Ureter (tissue), 1 donor: ENCODE measurements at places on chromosomes 3 and 15.

- DNase-seq: no peak
Observed at GRCh38 chr3:190338717-190339116, 16.5 kb upstream of the CLDN1 start.

GRCh38 chr3:122868322-122868721, 73.5 kb downstream of the SLC49A4 start:
- no peak for DNase-seq

- DNase-seq: no peak
Observed at GRCh38 chr15:58474741-58475323, 43.0 kb downstream of the LIPC start.

GRCh38 chr3:111846717-111847116, 12.3 kb upstream of the PHLDB2 start:
- no peak for DNase-seq

DNA sequence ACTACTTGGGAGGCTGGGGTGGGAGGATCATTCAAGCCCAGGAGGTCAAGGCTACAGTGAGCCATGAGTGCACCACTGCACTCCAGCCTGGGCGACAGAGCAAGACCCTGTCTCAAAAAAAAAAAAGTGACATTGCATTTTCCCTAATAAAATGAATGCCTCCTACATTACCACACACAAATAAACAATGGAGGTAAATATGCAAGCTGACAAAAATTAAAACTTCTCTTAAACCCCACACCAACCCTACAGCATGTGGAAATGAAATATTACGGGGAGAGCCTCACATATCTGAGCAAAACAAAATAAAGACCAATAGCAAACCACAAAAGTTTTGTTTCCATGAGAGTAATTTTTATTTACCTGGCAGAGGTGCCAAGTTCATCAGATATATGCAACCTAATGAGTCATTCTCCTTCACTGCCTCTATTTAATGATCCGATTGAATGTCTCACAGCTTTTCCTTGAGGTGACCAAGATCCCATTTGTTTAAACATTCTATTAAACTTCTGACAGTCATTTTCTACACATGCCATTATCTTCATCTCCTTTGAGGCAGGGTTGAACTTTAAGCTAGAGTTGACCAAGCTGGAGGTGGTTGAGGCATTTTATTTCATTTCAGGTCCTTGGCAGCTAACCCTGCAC, 9.4 kb upstream of the CAV3 start:
- no peak for DNase-seq

GRCh38 chr15:40501487-40501886, 30.7 kb downstream of the CHST14 start:
- no peak for DNase-seq

DNA sequence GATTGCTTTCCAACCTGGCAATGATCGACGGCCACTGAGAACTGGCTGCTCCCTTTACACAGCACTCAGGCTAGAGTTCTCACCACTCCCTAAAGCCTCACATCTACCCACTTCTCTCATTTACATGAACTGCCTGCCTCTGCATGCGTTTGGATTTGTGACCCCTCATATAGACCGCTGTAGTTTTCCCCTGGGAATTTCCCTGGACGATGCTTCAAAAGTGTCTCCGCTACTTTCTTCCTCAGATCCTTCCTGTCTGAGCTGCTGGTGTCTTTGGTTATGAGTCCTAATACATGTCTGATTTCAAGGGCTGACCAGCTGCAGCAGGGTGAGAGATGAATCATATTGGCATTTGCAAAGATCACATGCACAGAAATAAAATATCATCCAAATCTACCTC, 116.7 kb upstream of the ETV5 start:
- no peak for DNase-seq

DNA sequence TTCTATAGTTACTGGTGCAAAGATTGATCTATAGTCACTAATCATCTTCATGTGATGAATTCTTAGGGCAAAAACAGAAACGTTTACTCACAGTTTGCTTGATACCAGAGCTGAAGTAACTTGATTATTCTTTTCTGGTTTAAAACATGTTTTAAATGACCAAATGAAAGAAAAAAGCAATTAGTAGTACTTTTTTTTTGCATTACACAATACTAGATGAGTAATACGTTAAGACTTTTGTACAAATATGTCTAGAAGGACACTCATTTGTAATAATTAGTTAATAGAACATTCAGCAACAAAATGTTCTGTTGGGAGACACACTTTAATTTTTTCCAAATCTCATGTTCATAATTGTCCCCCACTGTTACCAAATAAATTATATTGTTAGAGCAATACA, 523.2 kb downstream of the SOX2 start:
- no peak for DNase-seq

DNA sequence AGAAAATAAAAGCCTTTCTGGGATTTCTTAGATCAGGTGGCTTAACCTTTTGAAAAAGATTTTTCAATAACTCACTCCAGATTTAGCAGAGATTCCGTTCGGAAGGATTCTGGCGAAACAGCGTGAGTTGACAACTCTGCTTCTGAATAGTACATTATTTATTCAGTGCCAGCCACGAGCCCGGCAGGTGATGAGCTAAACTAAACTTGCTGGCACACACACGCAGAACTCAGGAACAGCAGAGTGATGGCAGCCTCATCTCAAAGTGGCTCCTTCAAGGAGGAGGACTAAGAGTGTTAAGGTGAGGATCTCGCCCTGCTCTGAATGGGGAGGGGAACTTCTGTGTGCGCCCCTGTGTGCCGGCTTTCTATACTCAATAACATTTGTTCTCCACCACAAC, 114.3 kb downstream of the FAM43A start:
- DNase-seq: no peak

DNA sequence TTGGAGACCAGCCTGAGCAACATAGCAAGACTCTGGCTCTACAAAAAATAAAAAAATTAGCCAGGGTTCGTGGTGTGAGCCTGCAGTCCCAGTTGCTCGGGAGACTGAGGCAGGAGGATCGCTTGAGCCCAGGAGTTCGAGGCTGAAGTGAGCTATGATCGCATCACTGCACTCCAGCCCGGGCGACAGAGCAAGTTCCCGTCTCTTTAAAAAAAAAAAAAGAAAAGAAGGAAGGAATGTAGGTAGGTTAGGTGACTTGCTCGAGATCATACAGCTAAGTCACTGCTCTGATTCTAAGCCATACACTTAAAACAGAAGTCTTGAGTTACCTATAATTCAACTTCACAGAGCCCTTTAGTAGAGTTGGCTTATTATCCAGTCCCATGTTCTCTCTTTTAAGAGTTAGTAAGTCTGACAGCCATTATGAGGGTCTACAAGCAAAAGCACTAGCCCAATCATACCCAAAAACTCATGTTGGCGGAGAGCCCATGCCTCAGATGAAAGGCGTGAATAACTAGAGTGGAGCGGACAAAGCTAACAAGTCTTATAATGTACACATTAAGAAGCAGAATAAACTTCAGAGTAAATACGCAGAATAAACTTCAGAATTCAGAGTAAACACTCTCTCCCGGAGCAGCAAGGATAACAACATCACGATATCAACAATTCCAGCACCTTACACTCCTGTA, 768 bp downstream of the AAGAB start:
- no peak for DNase-seq

DNA sequence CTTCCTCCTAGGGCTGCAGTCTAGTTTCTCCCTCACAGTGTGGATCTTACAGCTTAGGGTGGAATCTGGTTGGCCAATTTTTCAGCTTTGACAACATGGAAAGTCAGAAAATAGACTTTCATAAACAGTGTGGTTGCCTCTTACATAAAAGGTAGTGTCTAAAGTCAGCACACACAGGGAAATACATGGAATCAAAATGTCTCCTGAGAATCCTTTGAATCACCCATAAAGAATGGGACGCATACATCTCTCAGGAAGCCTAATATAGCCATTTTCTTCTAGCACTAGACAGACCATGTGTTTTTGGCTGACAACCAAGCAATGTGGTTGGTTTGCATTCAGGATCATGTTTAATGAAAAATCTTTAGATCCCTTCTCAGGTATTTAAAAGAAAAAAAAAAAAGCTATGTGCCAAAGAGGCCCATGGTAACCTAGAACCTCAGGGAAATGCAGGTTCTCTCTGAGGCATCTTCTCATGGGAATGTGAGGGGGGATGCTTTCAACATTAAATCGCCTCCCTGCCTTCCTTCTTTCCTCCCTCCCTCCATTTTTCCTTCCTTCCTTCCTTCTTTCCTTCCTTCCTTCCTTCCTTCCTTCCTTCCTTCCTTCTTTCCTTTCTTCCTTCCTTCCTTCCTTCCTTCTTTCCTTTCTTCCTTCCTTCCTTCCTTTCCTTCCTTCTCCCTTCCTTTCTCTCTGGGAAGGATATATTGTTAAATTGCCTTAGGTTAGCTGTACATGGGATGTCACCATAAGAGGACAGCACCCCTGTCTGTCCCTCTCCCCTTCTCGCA, 34.3 kb upstream of the ZBTB38 start:
- DNase-seq: no peak

GRCh38 chr15:64938192-64938591, 26.5 kb downstream of the ANKDD1A start:
- DNase-seq: no peak

- no peak for DNase-seq
Observed at GRCh38 chr15:26866298-26867199, at the start of gene GABRA5. GABRA5 (plus strand) TSS chr15:26867062; CDS start chr15:26869249, 2,187 bp downstream.

DNA sequence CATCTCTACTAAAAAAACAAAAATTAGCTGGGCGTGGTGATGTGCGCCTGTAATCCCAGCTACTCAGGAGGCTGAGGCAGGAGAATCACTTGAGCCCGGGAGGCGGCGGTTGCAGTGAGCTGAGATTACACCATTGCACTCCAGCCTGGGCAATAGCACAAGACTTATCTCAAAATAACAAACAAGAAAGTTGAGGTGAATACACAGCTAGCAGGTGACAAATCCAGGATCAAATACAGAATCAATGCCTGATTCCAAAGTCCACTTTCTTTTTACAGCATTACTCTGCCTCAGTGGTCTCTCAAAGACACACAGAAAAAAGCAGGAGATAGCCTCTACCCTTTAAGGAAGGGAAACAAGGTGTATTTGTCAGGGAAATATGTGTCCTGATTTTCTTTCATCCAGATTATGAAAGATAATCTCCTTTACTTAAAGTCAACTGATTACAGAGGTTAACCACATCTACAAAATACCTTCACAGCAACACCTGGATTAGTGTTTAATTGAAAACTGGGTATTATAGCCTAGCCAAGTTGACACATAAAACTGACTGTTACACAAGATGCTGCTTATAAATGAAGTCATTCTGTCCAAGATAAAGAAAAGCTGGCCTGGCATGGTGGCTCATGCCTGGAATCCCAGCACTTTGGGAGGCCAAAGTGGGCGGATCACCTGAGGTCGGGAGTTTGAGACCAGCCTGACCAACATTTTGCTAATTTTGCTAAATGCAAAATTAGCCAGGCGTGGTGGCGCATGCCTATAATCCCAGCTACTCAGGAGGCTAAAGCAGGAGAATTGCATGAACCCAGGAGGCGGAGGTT, 4.0 kb upstream of the SLC25A38 start:
- no peak for DNase-seq

GRCh38 chr3:193400304-193400703, 21.8 kb upstream of the ATP13A5 start:
- no peak for DNase-seq

DNA sequence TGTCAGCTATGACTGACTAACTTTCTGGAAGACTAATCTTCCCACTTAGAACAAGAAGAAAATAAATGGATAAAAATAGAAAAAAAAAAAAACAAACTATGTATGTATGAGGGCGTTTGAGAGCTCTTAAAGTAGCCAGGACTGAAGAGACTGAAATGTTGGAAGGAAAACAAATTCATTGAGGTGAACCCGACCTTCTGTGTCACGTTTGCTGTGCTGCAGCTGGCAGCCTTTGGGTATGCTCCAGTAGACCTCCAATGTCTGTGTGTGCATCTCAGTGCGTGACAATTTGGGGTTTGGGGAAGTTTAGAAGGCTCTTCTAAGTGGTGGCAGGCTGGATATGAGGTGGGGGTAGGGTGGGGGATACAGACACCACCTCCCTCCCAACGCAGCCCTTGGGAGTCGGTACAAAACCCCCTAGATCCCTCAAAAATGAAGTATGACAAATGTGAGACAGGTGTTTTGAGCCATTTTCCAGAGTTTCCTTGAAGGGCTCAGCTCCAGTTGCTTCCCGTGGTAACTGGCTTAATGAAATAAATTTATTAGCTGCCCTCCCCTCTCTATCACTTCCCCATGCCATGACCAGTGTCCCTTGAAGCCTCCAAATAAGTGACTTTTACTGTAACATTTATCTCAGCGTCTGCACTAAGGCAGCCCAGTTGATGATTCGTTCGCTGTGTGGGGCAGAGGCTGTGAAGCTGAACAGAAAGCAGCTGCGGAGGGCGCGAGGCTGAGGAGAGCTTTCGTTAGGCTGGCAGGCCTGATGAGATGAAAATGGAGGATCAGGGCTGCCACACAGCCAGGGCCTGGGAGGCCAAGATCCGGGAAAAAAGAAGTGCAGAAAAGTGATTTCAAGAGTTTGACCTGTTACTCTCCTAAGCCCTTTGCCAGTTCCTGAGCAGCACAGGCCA, 34.9 kb upstream of the GABRB3 start:
- no peak for DNase-seq

DNA sequence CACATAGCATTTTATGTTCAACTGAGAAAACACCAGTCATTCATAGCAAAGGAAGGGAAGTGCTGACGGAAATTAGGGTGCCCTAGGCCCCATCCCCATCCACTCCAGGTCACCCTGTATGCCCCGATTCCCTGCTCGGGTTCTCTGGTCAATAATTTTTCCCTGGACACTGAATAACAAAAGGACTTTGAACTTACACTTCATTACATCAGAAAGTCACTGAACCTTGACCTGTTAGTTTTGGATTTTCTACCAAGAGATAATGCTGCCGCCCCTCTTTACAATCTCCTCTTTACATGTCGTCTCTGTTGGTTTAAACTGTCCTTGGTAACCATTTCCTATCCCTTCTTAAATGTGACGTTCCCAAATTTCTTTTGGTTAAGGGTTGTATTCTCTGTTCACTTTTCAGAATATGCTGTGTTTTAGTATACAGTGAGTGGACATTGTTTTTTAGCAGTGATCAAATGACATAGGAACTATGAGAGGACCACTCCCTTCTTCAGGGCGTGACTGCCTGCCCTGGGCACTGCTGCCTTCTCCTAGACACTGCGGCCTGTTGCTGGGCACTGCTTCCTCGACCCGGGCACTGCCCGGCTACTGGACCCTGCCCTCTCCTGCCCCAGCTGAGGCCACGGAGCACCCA, 13.6 kb upstream of the AHSG start:
- DNase-seq: no peak

- DNase-seq: no peak
Observed at GRCh38 chr3:45516829-45517228, 77.7 kb upstream of the LIMD1 start.

GRCh38 chr15:45785897-45786296, 151.1 kb downstream of the SQOR start:
- DNase-seq: no peak

- DNase-seq: no peak
Observed at GRCh38 chr15:76190070-76190564, 121.2 kb downstream of the ETFA start.
